ENCODE measurements at places on chromosomes 3 and 15.

DNA sequence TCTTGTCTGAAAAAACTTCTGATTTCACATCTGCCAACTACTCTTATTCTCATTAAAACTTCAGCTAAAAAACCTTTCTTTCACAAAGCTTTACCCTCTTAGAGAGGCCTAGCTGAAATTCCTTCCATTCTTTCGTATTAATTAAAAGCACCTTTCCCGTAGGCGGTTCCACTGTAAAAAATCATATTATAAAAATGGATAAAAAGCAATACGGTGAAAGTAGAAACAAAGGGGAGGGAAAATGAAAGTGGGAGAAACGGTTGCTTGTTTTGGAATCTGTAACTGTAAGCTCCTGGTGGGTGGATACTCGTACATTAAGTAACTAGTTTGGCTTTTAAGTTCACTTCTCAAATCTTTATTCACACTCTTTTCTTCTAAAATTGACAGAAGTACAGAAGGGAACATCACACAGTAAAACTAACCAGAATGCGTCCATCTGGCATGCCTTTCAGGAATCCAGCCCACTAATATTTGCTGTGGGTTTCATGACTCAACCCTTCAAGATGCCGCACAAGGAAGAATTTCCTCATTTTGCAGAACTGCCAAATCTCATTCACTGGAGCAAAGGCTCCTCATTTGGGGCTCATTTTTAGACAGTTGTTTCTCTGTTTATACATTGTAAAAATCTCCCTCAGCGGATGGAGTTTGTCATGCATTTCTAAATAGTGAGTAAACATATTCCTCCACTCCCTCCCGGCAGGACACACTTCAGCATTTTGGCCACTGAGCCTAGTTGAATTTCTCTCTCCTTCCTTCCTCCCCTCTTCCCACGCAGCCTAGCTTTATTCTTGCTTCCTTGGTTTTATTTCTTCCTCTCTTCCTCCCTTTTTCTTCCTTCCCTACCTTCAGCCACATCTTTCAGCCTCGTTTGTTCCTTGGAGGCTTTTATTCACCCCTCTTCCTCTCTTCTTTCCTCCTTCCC lies 419.5 kb upstream of the NAALADL2 start:
- DNase-seq: no peak

DNA sequence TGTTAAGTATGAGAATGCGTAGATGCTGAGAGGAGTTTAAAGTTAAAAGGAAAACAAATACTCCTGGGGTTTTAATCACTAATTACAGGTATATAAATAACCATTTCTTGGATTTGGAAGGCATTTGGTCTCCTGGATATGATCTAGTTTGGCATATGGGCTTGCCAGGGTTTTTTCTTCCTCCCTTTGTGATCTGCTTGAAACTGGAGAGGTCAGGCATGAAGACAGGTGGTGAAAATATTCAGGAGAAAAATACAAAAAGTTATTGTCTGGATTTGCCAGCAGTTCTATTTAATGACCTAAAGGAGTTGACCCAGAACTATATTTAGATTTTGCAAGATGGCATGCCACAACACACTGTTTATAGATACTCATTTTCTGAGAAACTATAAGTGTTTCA lies 136.3 kb downstream of the DIPK2A start:
- DNase-seq: no peak

GRCh38 chr3:14473411-14473891 lies 66.7 kb downstream of the GRIP2 start:
- DNase-seq: no peak

GRCh38 chr3:129001806-129002572 lies 885 bp downstream of the EFCC1 start:
- DNase-seq: no peak

DNA sequence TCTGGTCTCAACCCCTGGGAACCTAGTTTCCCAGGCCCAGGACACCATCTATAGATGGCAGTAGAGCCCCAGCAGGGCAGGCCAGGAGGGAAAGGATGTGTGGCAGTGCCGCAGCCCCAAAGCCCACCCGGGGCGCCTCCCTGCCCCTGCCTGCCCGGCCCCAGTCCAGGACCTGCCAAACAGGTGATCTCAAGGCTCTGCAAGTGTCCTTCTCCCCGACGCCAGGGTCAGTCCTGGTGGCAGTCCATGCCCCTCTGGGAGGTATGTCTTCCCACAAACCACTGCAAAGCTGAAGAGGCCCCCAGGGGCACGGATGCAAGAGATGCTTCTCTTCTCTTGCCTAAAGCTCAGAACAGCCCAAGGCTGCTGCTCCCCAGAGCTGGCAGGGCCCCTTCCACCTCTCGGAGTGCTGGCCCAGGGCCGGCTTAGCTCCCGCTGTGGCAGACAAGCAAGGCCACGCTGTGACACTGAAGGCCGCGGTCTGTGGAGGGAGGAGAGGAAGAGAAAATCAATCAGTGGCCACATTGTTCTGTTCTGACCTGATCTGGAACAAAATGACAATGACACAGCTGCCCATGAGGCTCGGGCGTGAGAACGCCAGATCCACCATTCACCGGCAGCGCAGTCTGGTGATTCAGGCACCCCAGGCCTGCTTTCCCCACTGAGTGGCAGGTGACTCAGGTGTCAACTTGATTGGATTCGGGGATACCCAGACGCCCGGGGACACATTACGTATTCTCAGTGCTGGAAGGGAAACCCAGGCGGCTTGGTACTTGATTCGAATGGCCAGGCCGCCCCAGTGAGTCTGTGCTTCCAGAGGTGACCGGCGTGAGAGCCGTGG lies 34.0 kb downstream of the KLHL25 start:
- no peak for DNase-seq
